Fibroblast of skin of abdomen (primary cell): ENCODE measurements at places on chromosomes 1 and 21.

GRCh38 chr1:233037843-233038242 lies 87.4 kb downstream of the NTPCR start:
- no peak for DNase-seq

- peak; percentile 30 for DNase-seq
Measured at GRCh38 chr21:33856893-33857527, 58.6 kb downstream of the ATP5PO start.

DNA sequence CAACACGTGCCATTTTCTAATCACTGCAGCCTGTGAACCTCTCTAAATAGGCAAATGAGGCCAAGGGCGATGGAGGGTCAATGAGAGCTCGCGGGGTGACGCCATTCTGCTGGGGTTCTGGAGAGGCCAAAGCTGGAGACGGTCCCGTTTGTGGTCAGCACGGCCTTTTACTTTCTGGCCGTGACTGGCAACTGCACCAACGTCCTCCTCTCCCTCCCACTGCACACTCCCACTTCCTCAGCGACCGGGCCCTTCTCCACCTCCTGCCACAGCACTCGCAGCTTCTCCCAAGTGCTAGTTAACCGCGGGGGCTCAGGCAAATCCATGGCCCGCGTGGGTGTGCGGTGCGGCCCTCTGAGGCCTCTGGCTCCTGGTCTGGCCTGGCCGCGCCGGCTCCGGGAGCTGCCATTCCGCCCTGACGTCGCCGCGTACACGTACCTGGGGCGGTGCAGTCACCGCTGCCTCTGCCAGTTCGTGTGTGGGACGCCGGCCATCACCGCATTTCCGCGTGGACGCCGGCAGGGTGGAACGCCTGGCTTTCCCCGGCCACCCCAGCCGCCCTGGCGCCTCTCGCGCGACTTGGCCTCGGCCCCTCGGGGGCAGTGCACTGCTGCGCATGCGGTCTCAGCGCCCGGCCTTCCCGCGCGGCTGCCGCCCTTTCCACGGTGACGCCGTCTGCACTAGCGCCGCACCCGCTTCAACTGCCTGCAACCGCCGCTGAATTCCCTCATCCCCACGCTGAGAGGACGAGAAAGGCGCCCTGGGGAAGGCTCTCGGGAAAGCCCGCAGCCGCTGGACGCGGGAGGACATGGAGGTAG lies 18.2 kb downstream of the OR2C3 start:
- DNase-seq, result no peak

DNA sequence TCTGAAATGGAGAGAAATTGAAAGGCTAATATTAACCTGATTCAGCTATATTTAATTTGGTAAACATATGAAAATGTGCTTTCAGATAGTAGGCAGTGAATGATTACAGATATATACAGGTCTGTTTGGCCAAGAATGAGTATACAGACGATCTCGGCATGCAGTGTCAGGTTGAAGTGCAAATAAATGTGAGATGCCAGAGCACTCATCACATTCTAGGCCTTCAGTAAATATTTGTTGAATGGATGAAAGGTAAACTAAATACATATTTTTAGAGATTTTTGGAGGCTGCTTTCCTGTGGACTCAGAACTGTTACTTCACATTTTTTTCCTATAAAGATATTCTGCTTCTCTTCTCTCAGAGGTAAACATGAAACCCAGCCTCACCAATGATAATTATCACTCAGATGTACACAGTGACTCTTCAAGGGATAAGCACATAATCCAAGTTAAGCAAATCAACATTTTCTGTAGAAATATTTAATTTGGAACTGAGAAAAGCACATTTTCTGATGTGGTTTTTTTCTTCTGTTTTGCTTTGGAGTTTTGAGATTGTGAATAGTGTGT lies 702.9 kb downstream of the BRINP3 start:
- no peak for DNase-seq

- DNase-seq, result no peak
Measured at GRCh38 chr1:169090308-169090899, 16.1 kb upstream of the ATP1B1 start.

GRCh38 chr1:91836331-91837040 lies 49.5 kb downstream of the TGFBR3 start:
- DNase-seq, result no peak

- DNase-seq, result no peak
Measured at GRCh38 chr1:202221911-202222909, 28.6 kb downstream of the LGR6 start.

GRCh38 chr21:40546647-40547046 lies 300.3 kb downstream of the DSCAM start:
- no peak for DNase-seq

DNA sequence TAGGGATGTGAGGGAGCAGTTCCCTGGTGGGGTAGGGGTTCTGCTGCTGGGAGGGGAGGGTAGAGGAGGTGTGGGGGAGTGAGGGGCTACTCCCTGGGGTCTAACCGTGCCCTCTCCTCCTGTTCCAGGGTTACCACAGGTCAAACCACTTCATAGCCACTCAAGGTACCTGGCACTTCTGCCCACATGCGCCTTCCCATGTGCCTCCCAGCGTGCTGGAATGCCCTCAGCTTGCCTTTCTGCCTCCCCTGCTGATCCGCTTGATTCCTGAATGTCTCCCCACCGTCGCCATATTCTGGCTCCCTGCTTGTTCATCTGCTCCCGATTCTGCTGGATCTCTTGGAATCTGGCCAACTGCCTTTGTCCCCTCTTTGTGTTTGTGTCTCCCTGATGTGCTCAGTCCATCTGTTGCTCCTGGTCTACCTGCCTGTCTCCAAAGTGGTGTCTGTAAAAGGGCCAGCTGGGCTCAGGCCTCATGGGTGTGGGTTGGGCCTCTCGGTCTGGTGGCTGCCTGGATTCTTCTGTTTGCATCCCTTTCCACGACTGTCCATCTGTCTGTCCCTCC lies 74.4 kb downstream of the PTPRU start:
- DNase-seq, result no peak

DNA sequence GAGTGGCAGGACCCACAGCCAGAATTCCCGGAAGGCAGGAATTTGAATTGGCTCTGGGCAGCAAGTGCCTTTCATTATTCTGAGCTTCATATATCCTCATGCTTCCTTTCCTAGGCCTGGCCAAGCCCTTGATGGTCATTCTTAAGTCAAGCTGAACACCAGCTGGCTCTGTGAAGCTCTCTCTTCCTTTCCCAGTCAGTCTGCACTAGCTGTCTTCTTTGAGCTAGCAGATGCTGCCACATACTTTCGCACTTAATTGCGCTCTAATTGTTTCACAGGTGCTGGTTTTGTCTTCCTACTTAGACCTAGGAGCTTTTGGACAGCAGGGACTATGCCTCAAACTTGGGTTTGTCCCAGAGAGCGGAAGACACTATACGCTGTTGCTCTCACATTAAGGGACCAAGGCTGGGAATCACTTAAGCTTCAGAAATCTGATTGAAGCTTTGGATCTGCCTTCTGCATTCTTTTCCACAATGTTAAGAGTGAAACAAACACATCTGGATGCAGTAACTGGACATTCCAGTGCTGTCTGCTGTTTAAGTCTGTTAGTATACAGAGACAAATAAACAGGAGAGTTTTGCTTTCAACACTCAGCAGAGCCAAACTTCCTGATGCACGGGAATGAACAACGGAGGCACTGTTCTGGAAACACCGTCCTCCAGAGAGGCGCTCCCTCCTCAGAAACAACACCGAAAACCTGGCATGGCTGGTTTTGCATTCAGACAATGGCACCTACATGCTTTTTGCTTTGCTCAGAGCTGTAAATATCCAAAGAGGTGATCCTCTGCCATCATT lies 2.2 kb downstream of the TLR5 start:
- DNase-seq, result no peak

DNA sequence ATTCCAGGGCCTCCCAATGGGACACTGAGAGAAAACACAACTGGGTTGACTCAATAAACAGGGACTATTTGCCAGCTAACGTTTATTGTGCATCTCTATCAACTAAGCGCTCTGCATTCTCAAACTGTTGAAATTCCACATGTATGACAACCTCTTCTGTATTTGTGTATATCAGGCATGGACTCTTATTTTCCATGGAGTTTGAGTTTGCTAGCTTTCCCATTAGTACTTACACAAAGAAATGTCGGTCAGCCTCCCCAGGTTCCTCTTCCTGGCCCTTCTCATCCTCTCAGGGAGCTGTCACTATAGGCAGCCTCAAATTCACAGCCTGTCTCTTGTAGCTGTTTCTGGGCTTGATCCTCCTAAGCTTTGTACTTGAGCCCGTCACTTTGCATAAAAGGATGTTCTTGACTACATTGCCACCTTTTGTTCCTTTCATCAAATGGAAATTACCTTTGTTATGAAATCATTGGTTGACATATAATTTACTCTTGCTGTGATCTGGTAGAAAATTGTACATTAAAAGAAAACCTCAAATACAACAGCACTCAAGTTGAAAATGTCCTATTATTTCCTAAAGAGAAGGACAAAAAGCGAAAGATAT lies 60.0 kb upstream of the NTPCR start:
- DNase-seq, result no peak

DNA sequence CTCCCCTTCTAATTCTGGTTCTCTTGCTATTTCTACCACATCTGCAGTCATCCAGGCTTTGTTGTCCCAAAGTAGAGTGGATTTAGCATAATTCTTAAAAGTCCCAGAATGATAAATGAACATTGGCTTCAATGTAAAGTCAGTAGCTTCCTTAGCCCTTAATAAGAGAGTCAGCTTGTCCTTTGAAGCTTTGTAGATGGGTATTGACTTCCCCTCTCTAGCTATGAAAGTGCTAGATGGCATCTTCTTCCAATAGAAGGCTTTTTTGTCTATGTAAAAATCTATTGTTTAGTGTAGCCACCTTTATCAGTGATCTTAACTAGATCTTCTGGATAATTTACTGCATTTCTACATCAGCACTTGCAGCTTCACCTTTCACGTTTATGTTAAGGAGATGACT lies 181.4 kb upstream of the B3GALT2 start:
- no peak for DNase-seq

GRCh38 chr1:87905651-87906050 lies 577.0 kb downstream of the LMO4 start:
- DNase-seq, result no peak

- DNase-seq, result no peak
Measured at GRCh38 chr1:243842161-243842560, 7.9 kb downstream of the AKT3 start.

- no peak for DNase-seq
Measured at GRCh38 chr1:214004014-214004413, 16.2 kb downstream of the PROX1 start.

GRCh38 chr1:58307431-58307830 lies 239.1 kb downstream of the OMA1 start:
- DNase-seq, result no peak

DNA sequence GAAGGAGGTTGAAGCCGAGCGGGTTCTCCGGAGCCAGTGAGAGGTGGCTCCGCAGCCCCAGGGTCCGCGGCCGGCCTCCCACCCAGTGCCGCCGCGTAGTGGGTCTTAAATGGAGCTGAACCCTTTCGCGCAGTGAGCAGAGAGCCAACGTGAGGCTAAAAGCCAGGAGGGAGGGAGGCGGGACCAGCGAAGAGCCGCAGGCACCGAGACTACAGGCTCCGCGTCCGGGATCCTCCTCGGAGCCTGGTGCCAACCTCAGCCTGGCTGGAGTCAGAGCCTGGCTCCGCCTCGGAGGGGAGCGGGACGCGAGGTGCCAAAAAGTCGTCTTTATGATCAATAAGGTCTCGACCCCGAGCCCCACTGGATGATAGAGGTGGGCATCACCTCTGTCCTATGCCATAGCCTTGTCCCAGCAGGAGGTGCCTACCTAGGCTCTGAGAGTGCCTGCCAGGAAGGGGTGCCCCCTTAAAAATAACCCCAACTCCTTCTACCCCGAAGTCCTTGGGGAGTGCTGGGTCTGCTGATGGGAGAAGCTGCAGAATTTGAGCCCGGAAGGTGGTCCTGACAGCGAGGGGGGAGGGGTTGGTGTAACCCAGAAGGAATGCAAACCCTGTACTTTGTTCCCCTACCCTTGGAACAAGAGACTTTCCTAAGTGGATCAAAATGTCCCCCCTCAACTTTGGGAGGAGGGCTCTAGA lies 1.6 kb downstream of the IGSF21 start:
- no peak for DNase-seq

GRCh38 chr1:212794561-212795014 lies 2.9 kb downstream of the TATDN3 start:
- DNase-seq, result no peak

GRCh38 chr1:160522622-160523345 lies at the start of gene SLAMF6:
TSS of gene SLAMF6 (minus strand) at chr1:160523255. CDS start at chr1:160523192, 63 bp downstream.
- DNase-seq, result no peak

GRCh38 chr1:42955311-42956063 lies 3.2 kb downstream of the SLC2A1 start:
- no peak for DNase-seq

- DNase-seq, result no peak
Measured at GRCh38 chr1:205632669-205633169, 908 bp upstream of the ELK4 start.

- DNase-seq, result no peak
Measured at GRCh38 chr1:207860531-207860930, 50.4 kb downstream of the CD34 start.

DNA sequence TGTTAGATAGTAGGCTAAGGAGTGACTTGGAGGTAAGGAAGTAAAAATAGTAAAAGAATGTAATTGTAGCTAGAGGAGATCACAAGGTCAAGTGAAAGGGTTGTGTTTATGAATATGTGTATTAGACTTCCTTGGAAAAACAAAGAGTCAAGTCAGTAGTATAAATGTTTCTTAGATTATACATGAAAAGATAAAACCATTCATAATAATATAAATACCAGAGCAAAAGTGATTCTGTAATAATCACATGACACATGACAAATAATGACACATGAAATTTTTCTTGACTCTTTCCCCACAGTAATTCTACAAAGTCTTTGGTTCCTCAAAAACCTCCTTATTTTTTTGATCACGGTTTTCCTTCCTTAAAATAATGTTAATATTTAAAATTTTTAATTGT lies 56.4 kb downstream of the IVNS1ABP start:
- DNase-seq, result no peak

GRCh38 chr1:17439250-17440073 lies at the start of gene RCC2:
TSS of gene RCC2 (minus strand) at chr1:17439677. CDS start at chr1:17438514, 1,163 bp downstream.
- peak; percentile 83 for DNase-seq

DNA sequence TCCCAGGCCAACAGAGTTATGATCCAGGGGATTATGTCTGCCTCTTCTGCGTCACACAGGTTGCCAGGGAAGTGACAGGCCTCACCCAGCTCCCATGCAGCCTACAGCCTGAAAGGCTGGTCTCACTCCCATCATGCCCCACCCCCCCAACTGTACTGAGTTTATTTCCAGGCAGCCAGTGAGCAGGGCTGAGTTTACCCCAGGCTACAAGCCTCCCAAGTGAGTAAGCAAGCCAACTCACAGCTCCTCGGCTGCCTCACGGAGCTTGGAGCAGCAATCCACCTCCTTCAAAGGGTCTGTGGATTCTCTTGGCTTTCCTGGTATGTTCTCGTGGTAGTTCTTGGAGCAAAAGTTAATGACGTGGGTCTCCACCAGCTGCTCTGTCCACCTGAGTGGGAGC lies 1147.6 kb upstream of the ADGRL4 start:
- DNase-seq, result peak; percentile 14

- DNase-seq, result no peak
Measured at GRCh38 chr1:222893255-222893654, 78.4 kb downstream of the DISP1 start.

GRCh38 chr1:25747046-25747719 lies 52.8 kb upstream of the SELENON start:
- DNase-seq, result no peak

- no peak for DNase-seq
Measured at GRCh38 chr1:91952187-91952586, 3.0 kb downstream of the BRDT start.

GRCh38 chr1:17687145-17687544 lies 68.0 kb upstream of the ACTL8 start:
- no peak for DNase-seq

- no peak for DNase-seq
Measured at GRCh38 chr1:41009466-41009865, 12.1 kb downstream of the SLFNL1 start.
